ENCODE measurements at places on chromosomes 7 and 10. TPM values are rescaled to one million over a fixed set of nuclear protein-coding genes. Genes with fewer than 3 reads are reported as not detected.

DNA sequence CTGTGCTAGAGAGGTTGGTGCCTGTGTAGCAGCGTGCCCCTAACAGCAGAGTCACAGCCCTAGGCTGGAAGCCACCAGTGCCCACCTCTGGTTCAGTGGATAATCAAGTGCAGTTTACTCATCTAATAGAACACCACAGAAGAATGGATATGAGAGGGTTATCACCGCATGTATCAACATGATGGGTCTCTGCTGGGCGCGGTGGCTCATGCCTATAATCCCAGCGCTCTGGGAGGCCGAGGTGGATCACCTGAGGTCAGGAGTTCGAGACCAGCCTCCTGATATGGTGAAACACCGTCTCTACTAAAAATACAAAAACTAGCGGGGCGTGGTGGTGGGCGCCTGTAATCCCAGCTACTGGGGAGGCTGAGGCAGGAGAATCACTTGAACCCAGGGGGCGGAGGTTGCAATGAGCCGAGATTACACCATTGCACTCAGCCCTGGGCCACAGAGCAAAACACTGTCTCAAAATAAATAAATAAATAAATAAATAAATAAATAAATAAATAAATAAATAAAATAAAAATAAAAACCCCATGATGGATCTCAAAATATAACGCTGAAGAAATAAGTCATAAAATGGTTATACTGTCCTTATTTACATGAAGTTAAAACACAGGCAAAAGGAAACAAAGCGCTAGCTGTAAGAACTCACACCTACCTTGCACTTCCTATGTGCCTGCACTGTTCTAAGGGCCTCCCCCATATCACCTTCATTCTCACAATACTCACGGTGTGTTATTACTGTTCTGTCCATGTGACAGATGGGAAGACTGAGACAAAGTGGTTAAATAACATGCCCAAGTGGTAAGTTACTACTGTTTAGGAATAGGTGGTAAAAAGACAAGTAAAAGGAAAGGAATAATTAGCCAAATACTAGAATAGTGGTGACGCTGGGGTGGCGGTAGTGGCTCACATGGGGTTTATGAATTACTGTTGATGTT is 70.9 kb downstream of the AMZ1 start:
- peaks cover 60% of the 10 kb centered on the region for H3K4me1 ChIP-seq
- peak overlapping the region; percentile 37 for H3K4me3 ChIP-seq
- H3K36me3 ChIP-seq, result peaks cover 19% of the 10 kb centered on the region
- H3K27me3 ChIP-seq, result no peaks in the 10 kb centered on the region

GRCh38 chr7:109335951-109336350 is 766.3 kb downstream of the DNAJB9 start:
- DNase-seq, result no peak
- no peak overlapping the region for H3K27ac ChIP-seq
- H3K27me3 ChIP-seq, result no peaks in the 10 kb centered on the region
- no peaks in the 10 kb centered on the region for H3K36me3 ChIP-seq
- H3K4me3 ChIP-seq, result no peak overlapping the region
- H3K4me1 ChIP-seq, result no peaks in the 10 kb centered on the region

DNA sequence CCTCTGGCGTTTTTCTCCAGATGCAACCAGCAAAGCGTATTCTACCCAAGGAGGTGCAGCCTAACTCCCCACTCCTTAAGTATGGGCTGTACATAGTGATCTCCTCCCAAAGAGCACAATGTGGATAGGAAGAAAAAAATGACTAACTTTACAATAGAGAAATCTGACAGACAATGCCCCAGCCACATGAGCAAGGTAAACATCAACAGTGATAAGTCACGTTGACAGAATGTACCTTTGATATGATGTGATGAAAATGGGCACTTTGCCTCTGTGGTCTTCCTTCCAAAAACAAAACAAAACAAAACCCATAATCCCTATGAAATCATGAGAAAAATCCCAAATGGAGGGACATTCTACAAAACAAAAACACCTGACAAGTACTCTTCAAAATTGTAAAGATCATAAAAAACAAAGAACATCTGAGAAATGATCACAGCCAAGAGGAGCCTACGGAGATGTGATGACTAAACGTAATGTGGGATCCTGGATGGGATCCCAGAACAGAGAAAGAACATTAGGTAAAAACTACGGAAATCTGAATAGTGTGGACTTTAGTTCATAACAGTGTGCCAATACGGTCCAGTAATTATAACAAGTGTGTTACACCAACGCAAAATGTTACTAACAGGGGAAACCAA is 50.6 kb downstream of the ABLIM1 start:
- no peak overlapping the region for H3K27ac ChIP-seq
- no peaks in the 10 kb centered on the region for H3K36me3 ChIP-seq
- DNase-seq, result no peak
- H3K27me3 ChIP-seq, result no peaks in the 10 kb centered on the region
- peaks cover 43% of the 10 kb centered on the region for H3K4me1 ChIP-seq
- no peak overlapping the region for H3K4me3 ChIP-seq

GRCh38 chr10:69451209-69451783 is at the start of gene TSPAN15:
Gene TSPAN15 (plus strand): TSS chr10:69451465. CDS start chr10:69451595, 130 bp downstream.
- no peaks in the 10 kb centered on the region for H3K27me3 ChIP-seq
- H3K27ac ChIP-seq, result peak within 1 kb of the TSS; percentile 95
- H3K4me1 ChIP-seq, result peaks cover 87% of the 10 kb centered on the region
- H3K36me3 ChIP-seq, result peaks cover 8% of the 10 kb centered on the region
- DNase-seq, result peak; percentile 88

DNA sequence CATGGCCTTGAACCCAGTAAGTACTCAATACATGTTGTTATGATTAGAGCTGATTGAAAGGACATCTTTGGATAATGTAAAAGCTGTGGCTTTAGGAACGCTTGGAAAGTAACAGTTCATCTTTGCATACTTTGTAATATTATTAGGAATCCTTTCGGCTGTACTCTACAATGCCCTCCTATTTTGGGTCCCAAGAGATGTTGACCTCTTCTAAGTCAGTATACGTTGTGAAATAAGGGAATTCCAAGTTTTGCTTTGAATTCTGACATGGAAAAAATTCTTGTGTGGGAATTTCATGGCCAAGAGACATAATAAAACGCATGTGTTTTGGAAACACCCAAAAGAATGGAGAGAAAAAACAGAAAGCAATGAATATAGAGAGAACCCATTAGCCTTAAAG is 7.7 kb downstream of the AGR3 start:
- no peaks in the 10 kb centered on the region for H3K27me3 ChIP-seq
- H3K4me3 ChIP-seq, result no peak overlapping the region
- no peak for DNase-seq
- no peaks in the 10 kb centered on the region for H3K36me3 ChIP-seq
- no peak overlapping the region for H3K27ac ChIP-seq

- no peaks in the 10 kb centered on the region for H3K4me1 ChIP-seq
- no peak for DNase-seq
- no peak overlapping the region for H3K4me3 ChIP-seq
- H3K36me3 ChIP-seq, result no peaks in the 10 kb centered on the region
Measured at GRCh38 chr7:38195804-38196595, 18.0 kb downstream of the STARD3NL start.

DNA sequence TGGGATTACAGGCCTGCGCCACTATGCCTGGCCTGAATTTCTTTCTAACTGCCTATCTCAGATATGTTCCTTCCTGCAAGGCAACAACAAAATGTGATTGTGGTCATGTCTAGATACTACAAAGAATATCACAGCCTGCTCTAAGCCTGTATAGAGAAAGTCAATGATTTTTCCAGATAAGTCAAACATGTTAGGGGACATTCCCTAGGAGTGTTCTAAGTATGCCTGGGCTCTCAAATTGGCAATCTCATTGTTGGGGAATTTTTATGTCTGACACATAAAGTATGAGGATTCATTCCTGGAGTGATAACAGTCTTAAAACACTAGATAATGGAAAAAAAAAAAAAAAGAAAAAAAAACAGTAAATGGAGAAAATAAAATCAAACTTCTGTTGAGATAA is 406.1 kb downstream of the GATA3 start:
- no peaks in the 10 kb centered on the region for H3K27me3 ChIP-seq
- DNase-seq, result no peak
- H3K4me3 ChIP-seq, result no peak overlapping the region
- no peaks in the 10 kb centered on the region for H3K36me3 ChIP-seq
- H3K27ac ChIP-seq, result no peak overlapping the region

DNA sequence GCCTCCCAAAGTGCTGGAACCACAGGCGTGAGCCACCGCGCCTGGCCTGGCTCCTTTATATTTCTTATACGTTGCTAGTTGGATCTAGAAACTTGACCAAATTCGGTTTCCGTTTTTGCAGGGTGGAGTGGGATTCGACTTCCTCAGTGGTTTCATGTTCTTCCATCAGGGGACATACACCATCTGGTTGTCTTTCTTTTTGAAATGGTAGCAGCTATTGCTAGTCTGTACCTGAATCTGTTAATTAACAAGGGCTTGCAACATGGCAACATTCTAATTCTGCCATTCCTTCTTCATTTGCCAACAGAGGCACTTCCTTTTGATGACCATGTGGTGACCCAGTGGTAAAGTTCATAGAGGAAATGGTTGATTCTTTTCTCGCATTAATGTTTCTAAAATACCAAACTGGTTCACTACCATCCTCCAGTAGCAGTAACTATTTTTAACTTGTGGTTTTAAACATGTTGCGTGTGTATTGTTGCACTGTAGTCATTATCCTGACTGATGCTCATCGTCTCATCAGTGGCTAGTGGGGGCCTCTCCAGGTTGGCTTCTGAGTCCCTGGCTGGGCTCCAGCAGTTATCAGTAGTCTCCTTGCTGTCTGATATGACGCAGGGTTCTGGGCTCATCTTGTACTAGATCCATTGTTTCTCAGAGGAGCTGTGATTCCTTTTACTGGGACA is 159.2 kb downstream of the RGS10 start:
- no peaks in the 10 kb centered on the region for H3K4me1 ChIP-seq
- no peak for DNase-seq
- no peaks in the 10 kb centered on the region for H3K27me3 ChIP-seq
- H3K27ac ChIP-seq, result no peak overlapping the region

GRCh38 chr10:63866747-63867140 is 345.5 kb downstream of the REEP3 start:
- no peak overlapping the region for H3K27ac ChIP-seq
- no peak overlapping the region for H3K4me3 ChIP-seq
- peaks cover 4% of the 10 kb centered on the region for H3K27me3 ChIP-seq
- no peaks in the 10 kb centered on the region for H3K4me1 ChIP-seq

DNA sequence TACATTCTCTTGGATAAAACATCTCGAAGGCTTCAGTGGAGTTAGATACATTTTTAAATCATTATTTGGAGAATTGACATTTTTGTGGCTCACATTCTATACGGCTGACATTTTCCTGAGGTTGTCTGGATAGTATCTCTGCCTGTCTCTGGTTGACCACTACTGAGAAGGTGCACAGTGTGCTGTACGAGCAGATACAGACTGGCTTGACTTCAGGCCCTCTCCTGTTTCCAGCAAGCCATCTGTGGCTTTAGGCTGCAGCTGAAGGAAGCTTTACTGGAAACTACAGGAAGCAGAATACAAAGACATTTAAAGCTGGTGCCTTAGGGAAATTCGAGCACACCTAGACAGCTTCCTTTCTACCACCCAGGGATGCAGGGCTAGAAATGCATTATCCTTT is 39.3 kb upstream of the RSU1 start:
- H3K4me1 ChIP-seq, result no peaks in the 10 kb centered on the region
- no peak overlapping the region for H3K27ac ChIP-seq
- H3K36me3 ChIP-seq, result no peaks in the 10 kb centered on the region
- H3K27me3 ChIP-seq, result no peaks in the 10 kb centered on the region

- H3K27me3 ChIP-seq, result peaks cover 79% of the 10 kb centered on the region
- H3K4me1 ChIP-seq, result no peaks in the 10 kb centered on the region
- no peaks in the 10 kb centered on the region for H3K36me3 ChIP-seq
- H3K27ac ChIP-seq, result no peak overlapping the region
Measured at GRCh38 chr10:131816941-131817700, 83.7 kb upstream of the PPP2R2D start.

DNA sequence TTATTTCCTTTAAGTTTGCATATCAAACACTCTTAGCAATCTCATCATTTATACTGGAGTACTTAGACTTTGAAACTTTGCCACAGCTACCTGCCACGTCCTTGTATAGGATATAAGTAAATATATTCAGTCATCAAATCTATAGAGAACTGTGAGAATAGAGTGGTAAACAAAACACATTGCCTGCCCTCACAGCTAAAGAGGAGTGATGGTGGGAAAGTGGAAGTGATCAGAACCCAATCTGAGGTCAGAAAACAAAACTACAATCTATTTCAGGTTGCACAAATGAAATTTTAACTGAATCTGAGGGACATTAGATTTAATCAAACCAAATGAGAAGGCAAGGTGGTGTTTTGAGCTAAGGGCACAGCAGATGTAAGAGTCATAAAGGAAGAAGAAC is 74.8 kb downstream of the ZEB1 start:
- no peaks in the 10 kb centered on the region for H3K4me1 ChIP-seq
- no peak for DNase-seq
- no peaks in the 10 kb centered on the region for H3K27me3 ChIP-seq
- H3K27ac ChIP-seq, result no peak overlapping the region
- H3K4me3 ChIP-seq, result no peak overlapping the region

HYAL4 gene
- not detected for total RNA-seq

ABCC2 gene
- total RNA-seq, result 132 TPM

RAMP3 gene
- total RNA-seq, result not detected

PAPOLB gene
- not detected for total RNA-seq
